ENCODE measurements at places on chromosomes 16 and 17.

- DNase-seq: no peak
Observed at GRCh38 chr17:74520016-74520434, 11.2 kb downstream of the CD300LB start.

DNA sequence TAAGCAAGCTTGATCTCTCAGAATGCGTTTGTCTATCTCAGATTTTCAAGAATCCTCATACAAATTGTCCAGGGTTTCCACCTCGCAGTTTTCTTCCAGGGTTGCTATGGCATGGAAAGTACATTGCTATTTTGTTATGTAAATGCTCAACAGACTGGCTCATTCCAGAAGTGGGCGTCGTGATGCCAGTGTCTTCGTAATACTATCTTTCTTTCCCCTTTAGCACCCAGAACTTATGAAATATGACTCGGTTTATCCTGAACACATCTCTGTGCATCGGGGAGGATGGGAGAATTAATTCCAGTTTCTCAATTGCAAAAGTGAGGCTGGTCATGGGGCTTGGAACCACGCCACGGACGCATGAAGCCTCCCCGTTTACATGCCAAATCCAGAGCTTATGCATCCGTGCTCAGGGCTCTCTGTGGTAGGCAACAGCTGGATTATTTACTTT lies 405.0 kb downstream of the WWOX start:
- DNase-seq: peak; percentile 29

GRCh38 chr17:76927577-76927976 lies 59.4 kb downstream of the MGAT5B start:
- DNase-seq: no peak

GRCh38 chr17:48795444-48796162 lies 21.4 kb downstream of the TTLL6 start:
- DNase-seq: peak; percentile 84

DNA sequence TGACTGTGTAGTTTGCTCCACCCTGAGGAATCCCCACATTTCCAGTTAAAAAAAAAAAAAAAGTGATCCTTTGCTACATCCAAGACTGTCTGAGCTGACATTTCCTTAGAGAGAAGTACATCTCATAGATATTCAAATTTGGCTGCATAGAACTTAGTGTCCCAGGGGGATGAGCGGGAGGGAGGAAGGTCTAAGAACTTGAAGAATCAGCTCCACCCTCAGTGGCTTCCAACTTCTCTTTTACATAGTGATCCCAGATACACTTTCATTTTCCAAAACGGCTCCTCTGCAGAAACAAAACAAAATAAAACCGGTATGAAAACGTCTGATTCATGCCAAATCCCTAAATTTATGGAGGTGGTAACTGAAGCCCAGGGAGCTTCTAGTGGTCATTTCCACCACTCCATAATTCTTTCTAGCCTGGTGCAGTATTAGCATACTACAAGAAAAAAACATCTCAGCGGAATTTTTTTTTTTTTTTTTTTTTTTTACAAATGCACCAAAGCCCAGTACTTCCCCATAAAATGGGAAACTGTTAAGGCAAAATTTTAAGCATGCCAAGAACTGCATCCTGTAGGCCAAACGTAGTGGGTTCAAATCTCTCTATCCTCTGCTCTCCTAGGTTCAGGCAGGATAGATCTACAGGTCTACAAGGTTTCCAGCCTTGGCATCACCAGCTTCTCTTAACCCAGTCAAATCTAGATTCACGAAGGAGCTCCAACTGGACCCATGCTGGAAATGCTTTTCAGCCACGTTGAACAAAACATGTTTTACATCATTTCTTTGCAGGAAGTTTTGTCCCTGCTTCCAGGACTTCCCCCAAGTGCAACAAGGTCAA lies 29.3 kb downstream of the MAF start:
- peak; percentile 3 for DNase-seq

Data from fibroblast of mammary gland (primary cell).